ENCODE measurements at places on chromosomes 2 and 18. TPM values are rescaled to one million over a fixed set of nuclear protein-coding genes. Genes with fewer than 3 reads are reported as not detected.

GRCh38 chr18:44558767-44559166, 121.9 kb upstream of the SETBP1 start:
- DNase-seq = no peak

DNA sequence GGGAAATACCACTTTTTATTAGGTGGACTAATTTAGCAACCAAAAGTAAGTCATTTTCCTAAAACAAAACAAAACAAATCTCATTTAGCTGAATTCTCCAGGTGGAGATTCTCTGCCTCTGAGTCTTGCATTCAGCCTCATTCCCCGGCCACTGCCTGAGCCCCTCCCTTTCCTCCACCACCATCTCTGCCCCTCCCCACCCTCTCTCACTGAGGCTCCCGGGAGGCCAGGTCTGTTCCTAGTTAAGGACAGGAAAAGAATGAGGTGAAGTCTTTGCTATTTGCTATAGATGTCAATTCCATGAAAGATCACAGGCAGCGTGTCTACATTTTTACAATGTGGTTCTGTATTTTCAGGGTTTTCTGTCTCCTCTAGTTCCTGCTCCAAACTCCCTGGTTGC, 83.0 kb upstream of the SOX11 start:
- DNase-seq = no peak

- DNase-seq = no peak
Measured at GRCh38 chr18:79988451-79989194, at the start of gene TXNL4A. TXNL4A (minus strand) TSS chr18:79988563; CDS start chr18:79988392, 171 bp downstream.

The STK39 gene
- total RNA-seq = 27.2 TPM

DNA sequence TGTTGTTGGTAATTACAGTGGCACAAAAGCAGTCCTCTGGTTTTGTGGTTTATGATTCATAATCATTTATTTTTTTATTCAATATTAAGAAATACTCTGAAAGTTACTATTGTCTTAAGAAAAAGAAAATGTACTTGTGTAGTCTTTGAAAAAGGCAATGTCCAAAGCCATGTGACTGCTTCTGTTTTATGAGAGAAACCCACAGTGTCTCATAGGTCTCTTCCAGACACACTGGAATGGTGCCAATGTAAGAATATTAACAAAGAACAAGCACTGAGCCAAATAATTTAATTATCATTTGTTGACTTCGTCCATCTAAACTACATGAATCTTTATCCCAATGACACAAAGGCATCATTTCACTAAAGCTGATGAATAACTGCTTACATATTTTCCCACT, 62.5 kb downstream of the RPRM start:
- DNase-seq = no peak

DNA sequence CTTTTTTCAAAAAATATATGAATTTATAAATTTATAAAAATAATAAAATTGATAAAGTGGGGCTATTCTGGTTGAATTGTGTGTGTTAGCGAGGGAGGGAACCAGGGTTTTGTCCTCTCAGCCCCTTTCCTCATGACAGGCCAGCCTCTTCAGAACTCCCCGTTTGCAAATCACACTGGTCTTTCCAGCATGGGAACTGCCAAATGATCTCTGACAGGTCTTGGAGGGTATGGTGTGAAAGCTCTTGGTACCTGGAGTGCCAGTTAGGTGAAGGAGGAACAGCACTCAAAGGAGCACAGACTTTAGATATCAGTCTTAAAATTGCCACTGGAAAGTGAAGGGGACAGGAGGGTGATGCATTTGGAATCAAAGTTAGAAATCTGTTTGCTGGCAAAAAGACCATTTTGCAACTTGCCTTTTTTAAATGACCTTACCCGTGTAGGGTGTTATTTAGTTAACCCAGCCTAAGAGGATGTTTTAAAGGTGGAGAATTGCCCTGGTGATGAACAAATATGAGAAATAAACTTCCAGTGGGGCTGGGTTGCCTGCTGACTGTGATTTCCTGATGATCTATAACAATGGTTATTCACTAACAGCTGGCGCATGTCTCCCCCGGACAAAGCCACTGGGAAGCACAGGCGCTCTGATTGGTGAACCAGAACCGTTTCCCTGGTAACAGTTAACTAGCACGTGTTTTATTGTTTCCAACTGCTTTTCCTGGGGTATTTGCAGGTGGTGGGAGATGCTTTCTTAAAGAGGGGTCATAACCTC, 85.3 kb upstream of the EFEMP1 start:
- peak; percentile 71 for DNase-seq

DNA sequence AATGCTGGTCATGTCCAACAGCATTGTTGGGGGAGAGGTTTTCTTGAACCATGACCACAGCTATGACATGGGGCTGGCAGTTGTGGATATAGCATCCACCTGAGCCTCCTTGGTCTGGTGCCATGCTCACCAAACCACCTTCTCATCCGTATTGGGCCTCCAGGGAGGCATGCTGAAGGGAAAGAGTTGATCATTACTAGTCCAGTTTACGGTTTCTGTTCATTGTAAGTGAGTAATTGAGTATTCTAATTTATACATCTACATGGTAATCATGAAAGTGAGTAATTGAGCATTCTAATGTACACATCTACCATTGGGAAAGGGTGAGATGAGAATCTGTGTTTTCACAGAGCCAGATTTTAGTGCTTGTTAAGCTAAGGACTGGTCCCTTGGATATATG, 6.8 kb downstream of the TMEM87B start:
- no peak for DNase-seq

- peak; percentile 74 for DNase-seq
Measured at GRCh38 chr2:55843096-55843993, 80.2 kb downstream of the EFEMP1 start.

GRCh38 chr2:191151331-191151730, 537 bp upstream of the STAT4 start:
- DNase-seq = no peak

- peak; percentile 96 for DNase-seq
Measured at GRCh38 chr2:102063941-102064678, 72.3 kb downstream of the IL1R2 start.

Data from kidney epithelial cell (primary cell).